Glutamatergic neuron (in vitro differentiated cells): ENCODE measurements at places on chromosomes 1 and 21. TPM values are rescaled to one million over a fixed set of nuclear protein-coding genes. Genes with fewer than 3 reads are reported as not detected.

Gene SFN
- 0.42 TPM for total RNA-seq

Gene FGR
- not detected for total RNA-seq

DNA sequence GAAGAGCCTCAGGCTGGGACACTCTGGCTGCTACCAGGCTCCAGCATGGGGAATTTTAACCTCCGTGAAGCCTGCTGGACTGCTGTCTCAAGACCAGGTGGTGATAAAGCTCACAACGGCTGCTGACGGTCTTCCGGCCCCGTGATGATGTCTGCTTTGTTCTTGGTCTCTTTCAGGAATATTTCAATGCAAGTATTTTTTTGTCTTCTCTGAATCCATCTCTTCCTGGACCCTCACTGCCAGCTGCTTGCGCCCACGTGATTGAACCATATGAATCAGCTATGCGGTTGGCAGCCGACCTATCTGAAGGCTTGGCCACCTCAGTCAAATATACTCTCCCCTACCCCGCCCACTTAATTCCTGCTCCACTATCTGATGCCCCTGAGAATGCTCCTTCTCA, 14.6 kb upstream of the SLC6A17 start:
- peak overlapping the region; percentile 67 for H3K27ac ChIP-seq
- DNase-seq: no peak
- H3K4me3 ChIP-seq: peak overlapping the region; percentile 37
- H3K27me3 ChIP-seq: peaks cover 3% of the 10 kb centered on the region

- no peak overlapping the region for H3K27ac ChIP-seq
- H3K4me1 ChIP-seq: no peaks in the 10 kb centered on the region
- no peak for DNase-seq
- peak overlapping the region; percentile 67 for H3K4me3 ChIP-seq
- H3K27me3 ChIP-seq: peaks cover 10% of the 10 kb centered on the region
- no peaks in the 10 kb centered on the region for H3K36me3 ChIP-seq
Measured at GRCh38 chr21:43866260-43866629, 1.2 kb downstream of the AGPAT3 start.

- DNase-seq: no peak
- peaks cover 15% of the 10 kb centered on the region for H3K4me1 ChIP-seq
- H3K27ac ChIP-seq: no peak overlapping the region
Measured at GRCh38 chr1:109218516-109218915, 4.8 kb downstream of the SARS1 start.

- no peak for DNase-seq
- peak overlapping the region; percentile 82 for H3K27ac ChIP-seq
- H3K27me3 ChIP-seq: no peaks in the 10 kb centered on the region
- H3K4me3 ChIP-seq: peak overlapping the region; percentile 89
- H3K4me1 ChIP-seq: peaks cover 5% of the 10 kb centered on the region
Measured at GRCh38 chr1:161019751-161020495, 1.0 kb downstream of the F11R start.

DNA sequence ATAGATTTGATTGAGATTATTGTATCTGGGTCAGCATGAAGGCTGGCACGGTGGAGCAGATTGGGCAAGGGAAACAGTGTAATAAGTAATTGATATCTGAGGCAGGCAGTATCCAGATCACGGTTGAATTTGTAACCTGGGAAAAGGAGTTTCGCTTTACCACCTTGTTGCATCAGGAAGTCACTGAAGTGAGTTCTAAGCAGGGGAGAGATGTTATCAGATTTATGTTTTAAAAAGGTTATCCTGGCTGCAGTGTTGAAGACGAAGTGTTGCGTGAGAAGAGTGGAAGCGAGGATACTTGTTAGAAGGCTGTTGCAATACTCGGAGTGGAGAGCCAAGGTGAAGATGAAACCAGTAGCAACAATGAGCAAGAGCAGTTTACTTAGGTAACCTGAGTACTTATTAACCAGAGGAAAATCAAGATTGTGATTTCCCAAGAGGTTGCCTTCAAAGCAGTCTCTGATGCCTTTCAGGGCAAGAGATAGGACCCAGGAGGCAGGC, 77.8 kb downstream of the LHX9 start:
- H3K4me3 ChIP-seq: no peak overlapping the region
- H3K27me3 ChIP-seq: peaks cover 2% of the 10 kb centered on the region
- DNase-seq: no peak
- H3K36me3 ChIP-seq: no peaks in the 10 kb centered on the region
- no peak overlapping the region for H3K27ac ChIP-seq
